Renal cortical epithelial cell (primary cell): ENCODE measurements at places on chromosomes 16 and 17.

GRCh38 chr16:1536601-1537000 lies 3.1 kb downstream of the TMEM204 start:
- DNase-seq: no peak

DNA sequence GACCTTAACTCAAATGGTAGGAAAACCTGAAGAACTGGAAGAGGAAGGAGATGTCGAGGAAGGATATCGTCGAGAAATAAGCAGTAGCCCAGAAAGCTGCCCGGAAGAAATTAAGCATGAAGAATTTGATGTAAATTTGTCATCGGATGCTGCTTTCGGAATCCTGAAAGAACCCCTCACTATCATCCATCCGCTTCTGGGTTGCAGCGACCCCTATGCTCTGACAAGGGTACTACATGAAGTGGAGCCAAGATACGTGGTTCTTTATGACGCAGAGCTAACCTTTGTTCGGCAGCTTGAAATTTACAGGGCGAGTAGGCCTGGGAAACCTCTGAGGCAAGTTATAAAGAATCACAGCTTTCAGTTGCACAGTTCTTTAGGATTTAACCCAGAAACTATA lies 15.5 kb downstream of the ERCC4 start:
- no peak for DNase-seq

- DNase-seq: no peak
Measured at GRCh38 chr16:72975809-72976437, 72.0 kb downstream of the ZFHX3 start.

GRCh38 chr16:53518550-53519416 lies 15.8 kb upstream of the AKTIP start:
- DNase-seq: no peak
